NCI-H1048 (cell line): ENCODE measurements at places on chromosomes 12 and 14.

GRCh38 chr12:3976351-3976938 is 103.2 kb upstream of the PARP11 start:
- no peak for DNase-seq

GRCh38 chr12:52232674-52233461 is at the start of gene KRT7:
Gene KRT7 (plus strand): TSS chr12:52233243. CDS start chr12:52233297, 54 bp downstream.
- no peak for DNase-seq

- DNase-seq, result no peak
Observed at GRCh38 chr14:97517566-97518234, 720.5 kb downstream of the VRK1 start.

DNA sequence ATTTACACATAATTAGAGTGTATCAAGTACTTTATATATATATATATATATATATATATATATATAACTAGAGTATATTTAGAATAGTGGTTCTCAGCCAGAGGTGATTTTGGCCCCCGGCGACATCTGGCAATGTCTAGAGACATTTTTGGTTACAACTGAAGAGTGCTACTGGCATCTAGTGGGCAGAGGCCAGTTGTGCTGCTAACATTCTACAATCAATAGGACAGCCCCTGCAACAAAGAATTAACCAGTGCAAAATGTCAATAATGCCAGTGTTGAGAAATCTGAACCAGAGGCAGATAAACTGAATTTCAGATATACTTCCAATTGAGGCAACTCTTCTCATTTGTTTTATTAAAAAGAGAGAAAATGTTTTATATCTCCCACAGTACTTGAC is 8.9 kb downstream of the GTF2A1 start:
- DNase-seq, result no peak

GRCh38 chr12:124639122-124639806 is 71.9 kb upstream of the NCOR2 start:
- DNase-seq, result no peak

- peak; percentile 8 for DNase-seq
Observed at GRCh38 chr12:100672075-100672592, 98.7 kb downstream of the GAS2L3 start.

DNA sequence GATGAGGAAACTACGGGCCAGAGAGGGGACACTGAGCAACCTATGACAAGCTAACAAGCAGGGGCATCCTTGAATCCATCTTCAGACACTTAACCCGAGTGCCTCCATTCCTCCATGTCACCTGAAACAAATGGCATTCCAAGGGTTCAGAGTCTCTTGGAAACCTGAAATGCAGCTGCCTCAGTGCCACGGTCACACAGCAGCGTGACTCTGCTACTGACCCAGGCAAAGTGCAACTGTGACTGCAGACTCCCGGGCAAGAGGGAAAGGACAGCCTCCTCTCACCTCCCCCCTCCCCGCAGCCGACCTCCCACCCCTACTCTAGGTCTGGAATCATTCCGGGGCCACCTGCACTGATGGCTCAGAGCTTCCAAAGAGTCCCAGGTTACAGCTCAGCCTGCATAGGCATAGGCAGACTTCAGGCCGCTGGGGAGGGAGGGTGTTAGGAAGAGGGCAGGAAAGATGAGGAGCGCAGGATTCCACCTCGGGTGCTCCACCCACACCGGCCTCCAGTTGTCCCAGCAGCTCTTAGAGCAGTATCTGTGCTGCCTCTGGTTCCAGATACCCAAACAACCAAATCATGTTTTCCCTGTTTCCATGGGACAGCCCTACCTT is 53.2 kb downstream of the KCNK10 start:
- DNase-seq, result no peak
